ENCODE measurements at places on chromosomes 6 and 20.

GRCh38 chr6:167152862-167153261 is 4.9 kb downstream of the GPR31 start:
- DNase-seq, result no peak

DNA sequence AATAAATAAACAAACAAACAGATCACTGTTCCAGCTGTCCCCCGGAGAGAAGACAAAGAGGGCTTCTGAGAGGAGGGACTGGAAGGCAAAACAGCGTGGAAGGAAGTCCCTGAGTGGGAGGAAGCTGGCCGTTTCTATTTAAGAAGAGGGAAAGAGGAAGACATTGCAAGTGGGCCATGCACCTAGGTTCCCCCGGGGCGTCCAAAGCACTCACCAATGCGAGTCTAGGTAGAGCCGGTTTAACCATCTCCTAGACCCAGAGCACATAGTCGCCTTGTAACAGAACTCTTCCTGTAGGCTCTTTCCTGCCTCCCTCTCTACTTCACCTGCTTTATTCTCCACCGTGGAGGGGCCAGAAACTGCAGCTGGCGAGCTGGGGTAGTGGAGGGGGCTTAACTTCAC is 158.4 kb downstream of the ZDHHC14 start:
- no peak for DNase-seq

DNA sequence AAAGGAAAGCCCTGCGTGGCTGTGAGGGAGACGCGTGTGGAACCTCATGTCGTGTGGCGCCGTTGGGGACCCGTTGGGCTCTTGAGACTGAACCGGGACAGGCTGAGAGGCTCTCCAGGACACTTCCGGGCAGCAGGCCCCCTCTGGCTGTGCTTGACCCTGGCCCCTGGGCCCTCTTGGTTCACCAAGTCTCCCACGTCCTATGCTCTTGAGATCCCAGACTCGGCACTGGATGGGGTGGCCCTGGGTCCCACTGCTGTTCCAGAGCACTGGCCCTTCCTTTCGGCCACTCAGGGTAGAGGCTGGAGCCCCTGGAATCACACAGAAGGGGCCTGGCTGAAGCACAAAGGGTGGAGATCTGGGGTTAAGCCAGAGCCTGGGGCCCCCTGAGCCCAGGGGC is 30.4 kb downstream of the NTSR1 start:
- no peak for DNase-seq

DNA sequence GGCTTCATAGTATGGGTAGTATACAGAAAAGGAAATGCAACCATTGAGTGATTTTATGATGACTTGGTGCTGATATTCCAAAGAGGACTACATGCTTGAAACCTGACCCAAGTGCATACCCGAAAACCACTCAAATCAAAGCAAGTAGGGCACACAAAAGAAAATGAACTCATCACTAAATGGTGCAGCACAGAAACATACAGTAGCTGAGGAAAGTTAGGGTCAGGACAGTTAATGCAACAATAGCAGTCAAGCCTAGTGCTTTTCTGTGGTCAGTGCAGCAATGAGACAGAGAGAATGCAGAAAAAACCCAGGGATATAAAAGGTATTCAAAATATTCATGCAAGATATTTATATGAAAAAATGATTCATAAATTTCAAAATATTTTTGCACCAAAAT is 711.1 kb downstream of the EPHA7 start:
- no peak for DNase-seq

DNA sequence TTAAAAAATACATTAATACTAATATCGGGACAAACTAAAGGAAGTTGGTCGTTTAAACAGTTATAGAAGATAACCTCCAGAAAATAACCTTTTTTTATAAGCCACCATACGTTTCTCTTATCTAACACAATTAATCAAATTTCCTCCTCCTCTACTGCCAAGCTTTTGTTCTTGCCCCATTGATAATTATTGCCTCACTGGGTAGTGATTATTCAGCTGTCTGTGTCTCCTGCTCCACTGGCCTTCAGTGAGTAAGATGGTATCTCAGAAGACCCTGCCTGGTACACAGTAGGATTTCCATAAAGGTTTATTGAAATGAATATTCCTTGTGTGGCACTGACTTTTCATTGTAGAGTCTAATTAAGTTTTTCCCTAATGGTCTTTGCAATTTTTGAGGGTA is 165.5 kb upstream of the SCGN start:
- DNase-seq, result no peak

DNA sequence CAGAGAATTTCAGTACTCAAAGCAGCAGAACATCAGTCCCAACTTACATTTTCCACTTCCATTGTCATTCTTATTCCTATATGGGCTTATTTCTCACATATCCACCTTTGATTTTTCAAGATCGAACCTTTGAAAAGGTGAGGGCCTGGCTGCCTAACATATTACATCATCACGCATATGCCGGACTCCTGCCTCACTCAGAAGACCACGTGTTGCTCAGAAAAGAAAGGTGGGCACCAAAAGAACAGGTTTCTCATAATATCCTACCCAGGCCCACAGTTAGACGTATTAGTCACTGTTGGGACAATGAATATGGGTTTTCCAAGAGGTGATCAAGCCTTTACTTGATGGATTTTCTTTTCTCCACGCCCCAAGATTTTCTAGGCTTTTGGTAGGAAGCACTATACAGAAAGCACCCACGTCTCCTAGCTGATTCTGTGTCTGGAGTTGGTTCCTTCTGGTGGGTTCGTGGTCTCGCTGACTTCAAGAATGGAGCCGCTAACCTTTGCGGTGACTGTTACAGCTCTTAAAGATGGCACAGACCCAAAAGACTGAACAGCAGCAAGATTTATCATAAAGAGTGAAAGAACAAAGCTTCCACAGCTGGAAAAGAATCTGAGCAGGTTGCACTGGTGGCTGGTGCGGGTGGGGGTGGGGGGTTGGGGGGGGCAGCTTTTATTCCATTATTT is 168.9 kb downstream of the ATXN1 start:
- DNase-seq, result no peak

- DNase-seq, result peak; percentile 73
These were observed 728 bp upstream of the TRIM39 start for GRCh38 chr6:30325873-30326525.

DNA sequence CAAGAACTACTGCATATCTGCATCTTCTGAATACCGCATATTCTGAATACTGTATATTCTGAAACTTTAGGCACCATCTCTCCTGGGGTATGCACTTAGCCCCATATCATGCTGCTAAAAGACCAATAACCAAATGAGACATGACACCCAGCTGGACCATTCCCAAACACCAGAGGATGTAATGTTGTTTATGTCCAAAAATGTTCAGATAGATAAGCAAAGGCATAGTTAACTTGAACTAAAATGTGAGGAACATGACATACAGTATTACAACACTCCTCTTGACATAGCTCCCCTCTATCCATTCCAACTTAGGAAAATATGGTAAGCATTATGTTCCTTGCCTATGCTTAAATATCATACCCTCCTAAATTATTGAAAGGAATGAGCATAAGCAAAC is 127.3 kb downstream of the TENT5A start:
- no peak for DNase-seq

- DNase-seq, result no peak
These were observed 28.3 kb downstream of the RSPO4 start for GRCh38 chr20:973785-974194.

- DNase-seq, result peak; percentile 49
These were observed 771 bp downstream of the ARFRP1 start for GRCh38 chr20:63706852-63707557.

DNA sequence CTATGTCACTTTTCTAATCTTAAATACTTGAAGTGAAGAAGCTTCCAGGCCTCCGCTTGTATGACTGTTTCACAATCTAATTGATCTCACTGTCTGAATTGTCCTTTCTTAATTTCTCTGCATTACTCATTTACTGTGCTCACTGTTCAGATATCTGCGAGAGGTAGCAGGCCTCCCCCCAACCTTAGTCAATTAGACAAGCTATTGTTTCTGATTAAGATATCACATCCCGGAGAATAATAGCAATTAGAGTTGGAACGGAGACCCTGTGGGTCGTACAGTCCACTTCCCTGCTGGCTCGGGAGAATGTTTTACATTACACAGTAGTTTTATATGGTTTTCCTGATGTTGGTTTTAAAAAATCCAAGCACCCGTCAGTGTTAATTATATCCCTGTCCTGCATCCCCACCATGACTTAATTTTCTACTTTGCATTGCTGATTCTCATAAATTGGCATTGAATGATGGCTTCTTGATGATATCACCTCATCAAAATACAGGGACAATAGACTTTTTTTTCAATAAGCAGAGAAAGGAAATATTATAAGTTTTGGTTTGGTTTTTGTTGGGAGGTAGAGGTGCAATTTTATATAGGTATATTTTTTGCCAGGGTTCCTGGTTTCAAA is 178.7 kb upstream of the TSHZ2 start:
- no peak for DNase-seq

GRCh38 chr6:183668-184067 is 108.6 kb upstream of the DUSP22 start:
- DNase-seq, result no peak

DNA sequence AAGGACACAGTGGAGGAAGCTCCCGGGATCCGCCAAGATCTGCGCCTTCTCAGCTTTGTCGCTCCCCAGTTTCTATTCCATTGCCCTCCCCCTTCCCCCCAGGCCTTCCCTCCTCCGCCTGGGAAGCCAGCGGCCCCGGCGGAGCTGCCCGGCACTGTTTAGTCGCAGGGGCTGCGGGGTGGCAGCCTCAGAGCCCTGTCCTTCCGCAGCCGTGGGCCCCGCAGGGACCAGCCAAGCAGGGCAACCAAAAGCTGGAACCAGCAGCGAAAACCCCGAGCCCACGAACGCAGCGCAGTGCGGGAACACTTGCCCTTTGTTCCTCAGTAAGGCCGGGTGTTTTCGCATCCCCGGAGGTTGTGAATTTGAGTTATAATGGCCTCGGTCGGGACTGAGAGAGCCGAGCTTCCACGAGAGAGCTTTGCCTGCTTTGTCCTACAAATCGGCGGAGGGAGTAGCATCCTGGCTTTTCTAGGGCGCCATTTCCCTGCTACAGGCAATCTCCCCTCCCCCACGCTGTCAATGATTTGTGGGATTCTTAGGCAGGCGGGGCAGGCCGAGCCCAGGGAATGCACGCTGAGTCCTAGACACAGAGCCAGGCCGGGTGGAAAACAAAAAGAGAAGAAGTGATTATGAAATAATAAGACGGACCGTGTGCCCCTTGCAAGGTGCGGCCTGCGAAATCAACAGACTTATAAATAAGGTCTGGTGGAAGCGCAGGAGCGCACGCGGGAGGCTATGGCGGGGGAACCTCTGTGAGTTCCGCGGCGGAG is 4.0 kb upstream of the TUBB2B start:
- no peak for DNase-seq

DNA sequence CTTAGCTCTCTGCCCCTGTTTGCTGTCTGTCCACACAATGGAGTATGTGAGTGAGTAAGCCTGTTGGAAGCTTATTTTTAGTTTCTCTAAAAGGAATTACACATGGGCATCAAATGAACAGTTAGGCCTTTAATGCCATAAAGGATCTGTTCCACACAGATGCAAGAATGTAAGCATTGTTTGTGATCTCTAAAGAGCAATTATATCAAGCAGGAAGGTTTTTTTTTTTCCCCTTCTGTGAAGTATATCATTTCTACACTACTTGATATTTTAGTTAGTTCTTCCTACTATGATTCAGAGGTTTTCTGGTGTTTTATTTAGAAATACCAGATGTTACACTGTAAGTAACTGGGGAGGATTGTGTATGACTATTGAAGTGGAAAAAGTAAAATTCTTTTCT is 627.5 kb downstream of the COL12A1 start:
- no peak for DNase-seq

DNA sequence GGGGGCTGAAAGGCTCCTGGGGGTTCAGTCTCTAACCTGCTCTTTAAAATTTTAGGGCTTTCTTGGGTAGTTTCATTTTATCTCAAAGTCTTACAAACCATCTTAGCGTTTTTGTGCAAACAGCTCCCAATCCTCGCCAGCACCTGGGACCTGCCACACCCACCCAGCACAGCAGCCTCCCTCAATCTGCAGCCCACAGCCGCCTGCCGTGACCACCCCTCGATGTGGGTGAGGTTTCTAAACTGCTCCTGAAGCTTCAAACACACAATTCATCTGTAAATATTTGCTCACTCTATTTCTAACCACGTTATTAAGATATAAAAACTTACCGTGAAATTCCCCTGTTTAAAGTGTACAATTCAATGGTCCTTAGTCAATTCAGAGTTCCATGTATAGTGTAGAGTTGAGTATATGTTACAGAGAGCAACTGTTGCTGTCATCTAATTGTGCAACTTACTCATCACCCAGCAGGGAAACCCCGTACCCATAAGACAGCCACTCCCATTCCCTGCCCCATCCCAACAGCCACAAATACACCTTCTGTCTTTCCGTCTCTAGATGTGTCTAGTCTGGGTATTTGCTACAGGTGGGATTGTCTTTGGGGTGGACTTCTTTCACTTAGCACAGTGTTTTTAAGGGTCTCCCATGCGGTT is 381.0 kb downstream of the TAF4 start:
- DNase-seq, result no peak

GRCh38 chr6:170087941-170088581 is 202.8 kb downstream of the DLL1 start:
- DNase-seq, result peak; percentile 20

DNA sequence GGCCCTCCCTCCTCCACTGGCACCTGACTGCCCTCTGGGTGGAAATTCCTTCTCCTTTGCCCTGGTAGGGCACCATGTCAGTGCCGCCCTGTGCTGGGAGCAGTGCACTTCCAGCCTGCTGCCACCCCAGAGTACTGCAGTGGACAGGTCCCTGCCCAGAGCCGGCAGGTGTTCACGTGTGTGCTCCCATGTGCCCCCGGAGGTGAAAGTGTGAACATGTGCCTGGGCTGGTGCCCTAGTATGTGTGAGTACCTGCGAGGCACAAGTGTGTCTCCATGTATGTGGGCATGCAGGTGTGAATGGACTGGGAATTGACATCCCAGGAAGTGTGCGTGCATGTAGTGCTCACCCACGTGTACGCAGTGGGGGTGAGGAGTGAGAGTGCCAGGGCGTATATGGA is 29.4 kb downstream of the SDCBP2 start:
- no peak for DNase-seq

GRCh38 chr20:24743641-24744040 is 205.4 kb upstream of the CST7 start:
- DNase-seq, result no peak

GRCh38 chr6:25142506-25142905 is 136.7 kb upstream of the CARMIL1 start:
- DNase-seq, result no peak

GRCh38 chr6:105594821-105595220 is 191.9 kb upstream of the PREP start:
- DNase-seq, result no peak

- no peak for DNase-seq
These were observed 118.5 kb upstream of the PHACTR3 start for GRCh38 chr20:59485576-59486454.

DNA sequence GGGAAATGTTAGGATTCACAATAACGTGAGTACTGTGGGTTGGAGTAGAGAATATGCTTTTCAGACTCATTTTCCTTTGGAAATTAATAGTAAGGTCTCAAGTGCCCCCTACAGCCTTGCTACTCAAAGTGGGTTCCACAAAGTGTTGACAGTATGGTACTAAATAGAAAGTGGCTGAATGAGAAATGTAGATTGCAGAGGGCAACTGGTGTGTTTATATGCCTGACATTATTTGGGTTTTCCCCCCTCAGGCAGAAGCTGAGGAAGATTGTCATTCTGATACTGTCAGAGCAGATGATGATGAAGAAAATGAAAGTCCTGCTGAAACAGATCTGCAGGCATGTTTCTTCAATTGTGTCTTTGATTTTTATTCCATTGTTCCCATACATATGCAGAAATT is 5.6 kb downstream of the FBXO9 start:
- no peak for DNase-seq

- DNase-seq, result no peak
These were observed 68.1 kb upstream of the PMEPA1 start for GRCh38 chr20:57777911-57778310.

- DNase-seq, result no peak
These were observed 48.6 kb downstream of the TMEM170B start for GRCh38 chr6:11586117-11586516.

Measured in stimulated activated CD8-positive, alpha-beta memory T cell treated with anti-CD3 and anti-CD28 coated beads, Interleukin-12 subunit alpha, Interleukin-12 subunit beta, amount 100 ng/mL, for 4 hours (primary cell).